ENCODE measurements at places on chromosomes 3 and 15.

GRCh38 chr15:70629735-70630273 is 133.6 kb downstream of the UACA start:
- no peak for DNase-seq

GRCh38 chr15:31387092-31387478 is 60.5 kb downstream of the KLF13 start:
- no peak for DNase-seq

DNA sequence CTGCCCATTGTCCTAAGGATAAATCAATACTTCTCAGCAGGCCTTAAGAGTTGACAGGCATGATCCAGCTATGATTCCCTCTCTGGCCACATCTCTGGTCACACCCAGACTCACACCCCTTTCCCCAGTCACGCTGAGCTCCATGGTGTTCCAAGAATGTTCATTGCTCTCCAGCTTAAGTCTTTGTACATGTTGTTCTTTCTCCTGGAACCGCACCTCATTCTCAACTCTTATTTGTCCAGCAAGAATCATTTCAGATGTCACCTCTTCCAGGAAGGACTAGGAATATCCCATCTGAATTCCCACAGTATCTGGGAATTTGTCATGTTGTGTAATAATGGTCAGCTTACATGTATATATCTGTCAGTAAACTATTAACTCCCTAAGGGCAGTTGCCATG is 118.3 kb upstream of the GALNT15 start:
- DNase-seq, result no peak

DNA sequence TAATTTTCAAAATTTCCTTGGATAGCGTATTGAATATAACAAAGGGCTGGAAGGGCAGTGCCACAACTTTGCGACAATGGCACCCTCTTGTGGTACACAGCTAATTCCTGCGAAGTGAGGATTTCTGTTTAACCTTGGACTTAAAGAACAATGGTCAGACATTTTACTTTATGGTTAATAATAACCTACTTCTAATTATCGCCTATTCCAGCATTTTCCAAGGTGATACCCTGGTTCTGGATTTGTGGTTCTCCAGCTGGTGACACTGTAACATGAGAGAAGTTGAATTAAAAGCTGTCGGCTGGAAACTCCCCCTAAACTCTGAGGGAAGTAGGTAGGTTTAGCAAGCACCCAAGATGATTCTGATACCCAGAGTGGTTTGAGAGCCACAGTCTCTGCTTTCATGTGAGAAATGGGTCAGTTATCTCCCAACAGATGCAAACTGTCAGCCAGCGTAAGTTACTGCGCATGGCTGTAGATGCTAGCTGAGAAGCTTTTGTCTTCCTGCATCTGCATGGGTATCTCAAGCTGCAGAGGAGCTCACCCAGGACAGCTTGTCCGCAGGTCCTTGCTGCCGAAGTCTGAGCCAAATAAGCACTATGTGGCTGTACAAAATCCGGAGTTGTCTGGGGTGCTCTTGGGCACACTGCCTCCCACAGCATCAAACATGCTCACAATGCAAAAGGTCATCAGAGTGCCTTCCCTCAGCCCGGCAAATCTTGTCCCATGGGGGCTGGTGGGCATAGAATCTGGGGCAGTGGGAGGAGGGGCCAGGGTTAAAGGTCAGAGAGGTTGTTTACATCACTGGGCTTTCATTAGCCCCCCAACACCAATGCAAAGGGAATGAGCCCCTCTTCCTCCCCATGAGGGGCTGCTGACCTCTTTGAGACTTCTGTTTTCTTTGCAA is 6.6 kb upstream of the CHSY1 start:
- DNase-seq, result no peak

DNA sequence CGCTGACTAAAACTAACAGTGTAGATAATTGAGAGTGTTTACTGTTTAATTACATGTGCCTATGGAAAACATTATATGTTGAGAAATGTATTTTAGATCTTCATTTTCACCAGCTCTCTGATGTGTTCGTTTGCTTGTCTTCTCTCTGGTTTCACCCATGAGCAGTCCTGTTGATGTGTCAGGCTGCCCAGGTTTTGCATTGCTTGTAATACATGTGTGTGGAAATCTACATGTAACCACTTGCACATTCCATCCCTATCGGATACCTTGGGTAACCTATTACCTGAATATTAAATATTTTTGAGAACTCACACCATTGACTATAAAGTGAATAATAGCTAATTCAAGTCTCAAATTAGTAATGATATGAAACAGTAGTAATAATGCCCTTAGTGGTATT is 13.1 kb downstream of the PPP4R2 start:
- DNase-seq, result no peak

DNA sequence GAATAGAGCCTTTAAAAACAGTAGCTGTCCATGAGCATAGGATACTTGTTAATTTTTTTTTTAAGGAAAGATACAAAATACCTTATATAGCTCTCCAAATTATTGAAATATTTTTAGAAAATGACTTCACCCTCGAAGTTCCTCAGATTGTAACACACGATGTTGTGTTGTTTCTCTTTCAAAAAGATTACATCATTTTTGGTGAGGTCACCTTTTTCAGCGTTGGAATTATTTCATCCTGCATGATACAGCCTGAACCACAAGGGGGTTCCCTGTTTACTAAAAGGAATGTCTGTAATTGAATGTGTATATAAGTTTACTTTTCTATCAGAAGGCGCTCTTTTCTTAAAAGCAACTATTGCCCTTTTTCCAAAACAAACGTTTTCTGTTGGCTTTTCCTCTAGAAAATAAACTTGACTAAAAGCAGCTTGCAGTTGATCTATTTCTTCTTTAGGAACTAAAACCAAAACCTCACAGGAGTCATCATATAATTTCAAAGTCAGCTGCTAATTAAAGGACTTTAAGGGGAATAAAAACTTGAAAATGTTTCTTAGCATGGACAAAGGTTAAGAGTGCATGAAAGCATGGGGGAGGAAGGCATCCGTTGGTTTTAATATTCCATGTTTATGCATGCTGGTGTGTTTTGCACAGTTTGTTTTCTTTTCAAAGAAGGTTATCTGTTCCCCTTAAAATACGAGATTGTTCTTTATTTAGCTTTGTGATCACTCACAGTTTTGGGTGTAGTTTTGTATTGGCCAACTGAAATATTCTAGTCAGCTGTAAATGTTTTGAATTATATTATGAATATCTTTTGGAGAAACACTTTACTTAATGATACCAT is 29.4 kb downstream of the LYSMD4 start:
- DNase-seq, result no peak

GRCh38 chr15:58407236-58407775 is 24.5 kb upstream of the LIPC start:
- DNase-seq, result no peak

GRCh38 chr3:10353661-10354360 is 32.9 kb upstream of the SEC13 start:
- DNase-seq, result no peak

DNA sequence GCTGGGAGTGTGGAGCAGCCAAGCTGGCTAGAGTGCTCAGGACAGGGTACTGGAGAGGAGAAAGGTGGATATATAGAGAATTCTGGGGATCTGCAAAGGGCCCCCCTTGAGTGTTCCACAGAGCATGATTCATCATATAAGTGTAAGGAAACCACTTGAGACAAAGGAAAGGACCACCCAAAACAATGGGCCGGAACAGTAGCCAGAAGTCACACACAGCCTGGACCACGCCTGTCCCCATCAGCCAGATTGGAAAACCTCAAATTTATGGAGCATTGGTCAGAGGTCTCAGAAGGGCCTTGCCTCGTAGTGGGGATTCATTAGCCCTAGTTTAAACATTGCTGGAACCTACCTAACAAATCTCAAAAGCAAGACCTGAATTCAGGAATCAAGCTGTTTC is 4.9 kb upstream of the KNSTRN start:
- no peak for DNase-seq

DNA sequence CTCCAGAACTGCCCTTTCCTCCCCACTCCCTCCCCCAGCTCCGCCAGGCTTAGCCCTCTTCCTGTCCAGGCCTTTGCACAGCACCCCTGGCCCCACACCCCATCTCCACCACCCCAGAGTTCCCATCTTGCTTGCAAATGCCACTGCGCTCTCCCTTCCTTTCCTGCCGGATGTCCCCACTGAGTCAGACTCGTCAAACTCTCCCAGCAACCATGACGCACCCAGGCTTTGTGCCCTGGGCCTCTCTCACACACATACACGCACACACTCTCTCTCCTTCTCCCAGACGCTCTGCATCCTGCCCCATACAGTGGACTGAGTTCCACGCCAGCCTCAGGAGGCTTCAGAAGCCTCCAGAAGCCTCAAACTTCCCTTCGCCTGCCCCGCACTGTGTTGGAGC is 2.8 kb upstream of the CCDC9B start:
- no peak for DNase-seq

- no peak for DNase-seq
Observed at GRCh38 chr15:49898575-49899283, 220.3 kb downstream of the ATP8B4 start.

GRCh38 chr3:52835766-52836470 is 1.1 kb upstream of the MUSTN1 start:
- peak; percentile 82 for DNase-seq

GRCh38 chr15:66394472-66394871 is 7.8 kb downstream of the MAP2K1 start:
- DNase-seq, result no peak

GRCh38 chr3:36494461-36495109 is 114.3 kb downstream of the STAC start:
- no peak for DNase-seq

- DNase-seq, result peak; percentile 62
Observed at GRCh38 chr15:73321496-73322450, 47.0 kb downstream of the HCN4 start.

DNA sequence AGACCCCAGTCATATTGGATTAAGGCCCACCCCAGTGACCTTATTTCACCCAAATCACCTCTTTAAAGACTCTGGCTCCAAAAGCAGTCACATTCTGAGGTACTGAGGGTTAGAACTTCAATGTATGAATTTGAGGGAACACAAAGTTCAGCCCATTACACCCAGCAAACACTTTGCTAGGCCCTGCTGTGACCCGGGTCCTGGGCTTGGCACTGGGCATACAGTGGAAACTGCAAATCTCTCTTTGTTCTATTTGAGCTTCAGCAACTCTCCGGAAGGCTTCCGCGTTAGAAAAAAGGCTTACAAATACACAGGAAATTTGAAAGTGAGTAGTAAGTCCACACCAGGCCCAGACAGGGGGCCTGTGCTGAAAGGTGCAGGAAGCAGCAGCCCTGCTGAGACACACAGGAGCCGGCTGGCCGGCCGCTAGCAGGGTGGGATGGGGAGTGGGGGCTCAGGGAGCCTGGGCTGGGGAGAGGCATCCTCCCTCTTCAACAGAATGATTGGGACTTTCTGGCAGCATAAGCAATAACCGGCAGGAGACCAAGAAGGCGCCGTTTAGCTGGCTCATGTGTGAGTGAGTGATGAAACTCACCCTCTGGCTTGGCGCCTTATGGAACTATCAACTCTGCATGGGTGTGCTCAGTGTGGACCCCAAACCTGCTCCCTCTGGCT is 13.0 kb downstream of the LIPC start:
- DNase-seq, result no peak

- no peak for DNase-seq
Observed at GRCh38 chr15:48981941-48982340, 18.2 kb upstream of the SHC4 start.

DNA sequence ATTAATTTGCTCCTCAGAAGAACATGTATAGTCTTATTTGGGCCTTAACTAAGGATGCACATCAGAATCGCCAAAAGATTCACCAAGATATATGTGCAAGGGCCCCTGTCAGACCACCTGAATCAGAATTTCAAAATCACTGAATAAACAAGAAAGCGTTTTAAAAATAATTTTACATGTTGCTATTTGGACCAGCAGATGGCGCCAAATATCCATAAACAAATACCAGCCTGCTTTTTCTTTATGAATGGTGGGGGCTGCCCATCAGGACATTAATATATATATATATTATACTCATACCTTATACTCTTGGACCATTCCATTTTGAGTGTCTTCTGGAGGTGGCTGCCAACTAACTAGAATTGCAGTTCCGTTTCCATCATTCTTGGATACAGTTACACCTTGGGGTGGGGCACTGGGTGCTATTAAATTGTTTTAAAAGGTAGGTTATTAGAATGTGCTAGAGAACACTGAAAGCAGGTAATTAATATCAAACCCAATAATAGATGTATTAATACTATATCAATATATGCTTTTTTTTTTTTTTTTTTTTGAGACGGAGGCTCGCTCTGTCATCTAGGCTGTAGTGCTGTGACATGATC is 1108.3 kb downstream of the ROBO1 start:
- no peak for DNase-seq

DNA sequence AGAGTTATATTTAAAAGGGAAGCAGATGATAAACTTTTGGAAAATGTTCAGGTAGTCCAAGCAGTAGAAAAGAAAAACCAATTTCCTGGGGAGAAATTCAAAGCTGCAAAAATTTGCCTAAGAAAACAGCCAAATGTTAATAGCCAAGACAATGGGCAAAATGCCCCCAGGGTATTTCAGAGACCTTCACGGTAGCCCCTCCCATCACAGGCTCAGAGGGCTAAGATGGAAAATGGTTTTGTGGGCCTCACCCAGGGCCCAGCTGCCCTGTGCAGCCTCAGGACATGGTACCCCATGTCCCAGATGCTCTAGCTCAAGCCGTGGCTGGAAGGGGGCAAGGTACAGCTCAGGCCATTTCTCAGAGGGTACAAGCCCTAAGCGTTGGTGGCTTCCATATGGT is 391.0 kb downstream of the ZIC4 start:
- DNase-seq, result no peak

DNA sequence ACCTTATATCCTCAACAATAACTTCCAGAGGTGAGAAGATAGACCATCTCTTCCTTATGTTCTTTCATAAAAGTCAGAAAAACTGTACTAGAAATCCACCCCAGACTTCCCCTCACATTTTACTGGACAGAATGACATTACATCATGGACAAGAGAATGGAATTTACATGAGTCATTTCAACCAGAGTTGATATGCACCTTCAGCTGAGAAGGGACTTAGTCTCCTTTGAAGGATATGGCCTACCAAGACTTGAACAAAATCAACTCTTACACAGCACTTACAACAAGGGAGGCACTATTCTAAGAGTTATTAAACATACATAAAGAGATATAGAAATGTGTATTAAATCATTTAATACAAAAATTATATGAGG is 380.0 kb upstream of the DPH6 start:
- DNase-seq, result no peak

GRCh38 chr3:82080261-82080660 is 318.8 kb upstream of the GBE1 start:
- no peak for DNase-seq

- peak; percentile 91 for DNase-seq
Observed at GRCh38 chr3:159852821-159853505, 135.7 kb upstream of the IL12A start.

- no peak for DNase-seq
Observed at GRCh38 chr3:22319446-22319845, 568.4 kb upstream of the ZNF385D start.

GRCh38 chr3:51874889-51875288 is 512 bp downstream of the IQCF5 start:
- no peak for DNase-seq

- no peak for DNase-seq
Observed at GRCh38 chr3:68004091-68004490, 349.7 kb upstream of the SUCLG2 start.

DNA sequence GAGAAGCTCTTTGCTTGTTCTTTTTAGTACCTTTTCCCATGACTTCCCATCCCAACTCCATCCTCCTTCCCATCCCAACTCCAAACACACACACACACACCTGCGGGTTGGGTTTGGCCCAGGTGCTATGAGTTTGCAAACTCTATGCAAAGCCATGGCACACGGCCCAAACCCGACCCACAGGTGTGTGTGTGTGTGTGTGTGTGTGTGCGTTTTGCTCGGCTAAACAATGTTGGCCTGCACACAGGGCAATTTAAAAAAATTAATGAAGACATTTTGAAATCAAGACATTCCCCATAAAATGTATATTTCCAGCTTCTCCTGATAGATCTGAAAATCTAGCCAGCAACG is 103.7 kb upstream of the TLE3 start:
- DNase-seq, result peak; percentile 4
